Breast epithelium (tissue), 4 donors: ENCODE measurements at places on chromosomes 13 and 19. TPM values are rescaled to one million over a fixed set of nuclear protein-coding genes. Genes with fewer than 3 reads are reported as not detected.

RFPL4A gene
- total RNA-seq: not detected

LILRA5 gene
- total RNA-seq: 1.4 TPM

KIR3DL2 gene
- not detected for total RNA-seq

- DNase-seq: no peak
Measured at GRCh38 chr19:16349551-16350152, 25.0 kb downstream of the KLF2 start.

GRCh38 chr13:64529874-64530485 is 2700.2 kb downstream of the PCDH9 start:
- DNase-seq: no peak

WDR88 gene
- not detected for total RNA-seq

DNA sequence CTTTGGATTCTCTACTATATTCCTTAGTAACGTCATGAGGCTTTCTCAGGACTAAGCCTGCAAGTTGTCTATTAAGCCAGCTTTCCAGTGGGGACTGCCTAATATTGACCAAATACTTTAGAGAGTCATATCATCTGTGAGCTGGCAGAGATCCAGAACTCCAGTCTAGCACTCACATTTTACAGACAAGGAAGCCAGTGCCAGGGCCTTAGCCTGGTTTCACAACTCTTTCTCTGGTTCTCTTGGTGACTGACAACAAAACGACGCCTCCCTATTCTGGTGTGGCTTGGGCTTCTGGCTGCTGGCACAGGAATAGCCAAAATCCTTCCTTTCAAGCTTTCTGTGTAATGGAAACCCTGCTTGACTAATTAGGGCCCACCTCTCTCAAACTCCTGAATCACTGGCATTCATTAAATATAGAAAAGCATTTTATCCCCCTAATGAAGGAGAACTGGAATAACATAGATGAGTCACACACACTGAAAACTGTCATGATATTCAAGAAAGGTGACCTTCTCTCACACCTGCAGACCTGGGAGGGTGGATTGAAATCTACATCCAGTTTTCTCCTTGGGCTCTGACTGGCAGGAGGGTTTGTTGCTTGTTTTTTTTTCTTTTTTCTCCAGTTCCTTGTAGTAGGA is 75.2 kb upstream of the UBL3 start:
- DNase-seq: peak; percentile 72

- no peak for DNase-seq
Measured at GRCh38 chr19:23882493-23882892, 32.2 kb upstream of the ZNF726 start.

- DNase-seq: no peak
Measured at GRCh38 chr19:40611096-40611495, 9.9 kb downstream of the LTBP4 start.

- no peak for DNase-seq
Measured at GRCh38 chr13:29704648-29705047, 109.2 kb upstream of the SLC7A1 start.

DNA sequence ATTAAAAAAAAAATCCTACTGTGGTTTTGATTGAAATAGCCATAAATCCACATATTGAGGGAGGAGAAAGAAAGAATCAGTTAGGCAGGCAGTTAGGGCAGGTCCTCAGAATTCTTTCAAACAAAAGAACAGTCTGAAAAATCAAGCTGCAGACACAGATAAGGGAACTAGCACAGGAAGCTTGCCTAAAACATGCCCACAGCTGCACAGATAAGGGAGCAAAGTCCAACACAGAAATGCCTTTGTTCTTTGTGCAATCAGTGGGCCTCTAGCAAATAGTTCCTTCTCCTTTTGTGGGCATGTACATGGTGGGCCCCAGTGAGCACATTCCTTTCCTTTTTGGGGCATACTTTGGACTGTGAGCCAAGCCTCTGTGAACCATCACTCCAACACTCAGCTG is 42.7 kb downstream of the UTP14C start:
- no peak for DNase-seq

- no peak for DNase-seq
Measured at GRCh38 chr13:40472427-40473220, 193.8 kb downstream of the FOXO1 start.

SLC10A2 gene
- total RNA-seq: 0.33 TPM

HSPBP1 gene
- 13.3 TPM for total RNA-seq

DNA sequence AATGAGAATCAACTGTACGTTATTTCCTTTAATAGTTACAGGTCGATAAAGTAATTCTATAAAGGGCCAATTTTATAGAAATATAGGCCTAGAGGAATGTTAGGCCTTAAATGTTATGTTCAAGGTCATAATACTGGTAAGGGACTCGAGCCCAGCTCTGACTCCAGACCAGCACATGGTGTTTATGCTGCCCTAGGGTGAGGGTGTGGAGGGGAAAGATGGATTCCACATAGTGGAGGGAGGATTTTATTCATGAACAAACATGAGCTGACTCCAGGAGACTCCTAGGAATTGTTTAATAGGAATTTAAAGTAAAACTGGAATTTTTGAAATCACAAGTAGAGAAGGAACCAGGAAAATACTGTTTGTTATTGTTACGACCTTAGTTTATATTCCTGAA is 139.9 kb downstream of the LACC1 start:
- DNase-seq: no peak

- DNase-seq: no peak
Measured at GRCh38 chr13:88802886-88803285, 1131.7 kb downstream of the SLITRK5 start.

C13orf42 gene
- total RNA-seq: not detected

CYP4F11 gene
- 8.8 TPM for total RNA-seq

GRCh38 chr13:112651311-112651710 is 38.5 kb upstream of the ATP11A start:
- DNase-seq: no peak

DNA sequence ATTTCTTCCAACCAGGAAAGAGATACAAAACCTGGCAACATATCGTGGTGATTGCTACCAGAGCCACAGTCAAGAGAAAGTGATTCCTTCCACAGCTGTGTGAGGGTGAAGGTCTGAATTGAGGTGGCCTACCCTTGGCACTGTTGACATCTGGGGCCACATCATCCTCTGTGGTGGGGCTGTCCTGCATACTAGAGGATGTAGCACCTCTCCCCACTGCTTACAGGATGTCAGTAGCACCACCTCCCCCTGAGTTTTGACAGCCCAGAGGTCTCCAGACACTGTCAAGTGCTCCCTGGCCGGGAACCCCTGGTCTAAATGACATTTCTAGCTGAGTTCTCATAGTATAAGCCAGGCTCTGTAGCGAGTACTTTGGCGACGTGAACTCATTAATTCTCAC is 15.5 kb downstream of the PTGER1 start:
- DNase-seq: no peak

- DNase-seq: no peak
Measured at GRCh38 chr19:18333680-18334079, 6.7 kb upstream of the PGPEP1 start.

CRB3 gene
- total RNA-seq: 0.48 TPM

- DNase-seq: no peak
Measured at GRCh38 chr19:7467009-7467989, 21.5 kb downstream of the PEX11G start.
